ENCODE measurements at places on chromosomes 1 and 21. TPM values are rescaled to one million over a fixed set of nuclear protein-coding genes. Genes with fewer than 3 reads are reported as not detected.

GRCh38 chr1:21381354-21381753 lies 58.6 kb upstream of the NBPF3 start:
- peaks cover 10% of the 10 kb centered on the region for H3K27me3 ChIP-seq
- peaks cover 9% of the 10 kb centered on the region for H3K36me3 ChIP-seq
- H3K27ac ChIP-seq = no peak overlapping the region
- H3K4me1 ChIP-seq = peaks cover 8% of the 10 kb centered on the region

DNA sequence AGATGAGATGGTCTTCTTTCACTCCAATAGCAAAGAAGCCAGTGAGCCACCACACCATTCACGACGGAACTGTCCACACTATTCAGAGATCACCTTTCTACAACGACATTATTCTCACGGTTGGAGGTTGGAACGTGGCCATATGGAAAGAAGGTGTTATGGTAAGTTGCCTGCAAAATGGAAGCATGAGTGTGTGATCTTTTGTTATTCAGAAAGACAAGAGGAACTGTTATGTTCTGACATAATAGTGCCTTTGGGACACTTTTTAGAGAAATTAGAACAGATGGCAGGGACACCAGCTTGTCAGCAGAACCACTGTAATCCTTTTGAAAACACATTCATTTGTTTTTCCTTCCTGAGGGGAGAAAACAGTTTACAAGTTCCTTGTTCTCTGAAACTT lies 75.8 kb upstream of the MCOLN3 start:
- no peak overlapping the region for H3K27ac ChIP-seq
- DNase-seq = no peak
- H3K27me3 ChIP-seq = no peaks in the 10 kb centered on the region
- H3K36me3 ChIP-seq = no peaks in the 10 kb centered on the region
- peaks cover 12% of the 10 kb centered on the region for H3K4me1 ChIP-seq

DNA sequence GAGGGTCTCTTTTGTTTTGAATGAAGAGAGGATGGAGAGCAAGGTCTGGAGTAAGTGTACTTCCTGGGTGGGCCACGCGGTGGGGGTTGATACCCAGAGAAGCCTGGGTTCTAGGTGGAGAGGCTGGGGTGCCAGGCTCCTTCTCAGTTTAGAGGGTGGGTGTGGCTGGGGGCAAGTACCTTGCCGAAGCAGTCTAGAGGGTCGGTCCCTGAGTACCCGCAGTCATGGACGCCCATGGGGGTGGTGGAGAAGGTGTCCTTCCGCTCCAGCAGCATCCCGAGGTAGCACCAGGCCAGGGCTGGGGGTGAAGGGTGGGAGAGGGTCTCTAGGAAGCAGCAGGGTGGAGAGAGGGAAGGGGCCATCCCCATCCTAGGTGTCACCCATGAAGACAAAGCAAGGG lies 14.3 kb downstream of the TTC22 start:
- H3K4me3 ChIP-seq = no peak overlapping the region
- H3K36me3 ChIP-seq = no peaks in the 10 kb centered on the region
- no peak overlapping the region for H3K27ac ChIP-seq
- peaks cover 16% of the 10 kb centered on the region for H3K27me3 ChIP-seq
- DNase-seq = no peak

- no peaks in the 10 kb centered on the region for H3K36me3 ChIP-seq
- no peak overlapping the region for H3K4me3 ChIP-seq
- no peaks in the 10 kb centered on the region for H3K4me1 ChIP-seq
- no peak overlapping the region for H3K27ac ChIP-seq
- DNase-seq = no peak
These were observed 142.5 kb upstream of the HMGB4 start for GRCh38 chr1:33721301-33721815.

- no peak overlapping the region for H3K4me3 ChIP-seq
- no peaks in the 10 kb centered on the region for H3K27me3 ChIP-seq
- DNase-seq = no peak
- no peaks in the 10 kb centered on the region for H3K4me1 ChIP-seq
- H3K27ac ChIP-seq = no peak overlapping the region
- no peaks in the 10 kb centered on the region for H3K36me3 ChIP-seq
These were observed 1080.8 kb downstream of the AMY1C start for GRCh38 chr1:104830534-104830933.

GRCh38 chr1:48568501-48568900 lies 96.5 kb upstream of the SPATA6 start:
- H3K36me3 ChIP-seq = no peaks in the 10 kb centered on the region
- H3K4me3 ChIP-seq = no peak overlapping the region
- no peak overlapping the region for H3K27ac ChIP-seq
- no peaks in the 10 kb centered on the region for H3K4me1 ChIP-seq
- H3K27me3 ChIP-seq = peaks cover 2% of the 10 kb centered on the region

MECR gene
- 21.4 TPM for total RNA-seq
